ENCODE measurements at places on chromosomes 4 and X.

GRCh38 chrX:49308604-49309269 is 5.3 kb downstream of the GAGE10 start:
- peak; percentile 8 for DNase-seq

GRCh38 chrX:48156014-48156413 is 25.6 kb downstream of the SPACA5B start:
- no peak for DNase-seq

DNA sequence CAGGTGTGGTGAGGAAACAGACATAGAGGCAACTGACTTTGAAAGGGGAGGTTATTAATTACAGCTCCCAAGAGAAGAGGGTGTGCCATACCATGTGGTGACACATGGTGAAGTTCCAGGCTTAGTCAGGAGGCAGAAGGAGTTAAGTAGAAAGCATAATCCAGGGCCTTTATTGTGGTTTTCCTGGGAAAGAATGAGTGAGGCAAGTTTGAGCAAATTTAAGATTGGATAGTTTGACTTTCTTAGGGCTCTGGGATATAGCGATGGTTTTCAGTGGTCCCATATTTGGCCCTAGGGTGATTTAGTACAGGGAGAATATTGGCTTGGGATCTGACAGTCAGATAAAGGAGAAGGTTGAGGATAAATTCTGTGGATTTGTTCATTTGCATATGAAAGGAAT is 495.9 kb upstream of the FSTL5 start:
- DNase-seq, result no peak

- DNase-seq, result peak; percentile 11
Observed at GRCh38 chrX:155819966-155820491, 61.1 kb upstream of the VAMP7 start.

GRCh38 chr4:121697564-121697963 is 784 bp upstream of the ANXA5 start:
- no peak for DNase-seq

- DNase-seq, result no peak
Observed at GRCh38 chr4:58272311-58272710, 1162.1 kb upstream of the IGFBP7 start.

GRCh38 chr4:6753891-6754290 is 28.6 kb upstream of the KIAA0232 start:
- no peak for DNase-seq

All from activated CD4-positive, alpha-beta T cell treated with anti-CD3 and anti-CD28 coated beads for 1 hour (primary cell).